ENCODE measurements at places on chromosomes 2 and 18.

- DNase-seq: no peak
Observed at GRCh38 chr2:232431705-232432590, 24.0 kb upstream of the ALPI start.

DNA sequence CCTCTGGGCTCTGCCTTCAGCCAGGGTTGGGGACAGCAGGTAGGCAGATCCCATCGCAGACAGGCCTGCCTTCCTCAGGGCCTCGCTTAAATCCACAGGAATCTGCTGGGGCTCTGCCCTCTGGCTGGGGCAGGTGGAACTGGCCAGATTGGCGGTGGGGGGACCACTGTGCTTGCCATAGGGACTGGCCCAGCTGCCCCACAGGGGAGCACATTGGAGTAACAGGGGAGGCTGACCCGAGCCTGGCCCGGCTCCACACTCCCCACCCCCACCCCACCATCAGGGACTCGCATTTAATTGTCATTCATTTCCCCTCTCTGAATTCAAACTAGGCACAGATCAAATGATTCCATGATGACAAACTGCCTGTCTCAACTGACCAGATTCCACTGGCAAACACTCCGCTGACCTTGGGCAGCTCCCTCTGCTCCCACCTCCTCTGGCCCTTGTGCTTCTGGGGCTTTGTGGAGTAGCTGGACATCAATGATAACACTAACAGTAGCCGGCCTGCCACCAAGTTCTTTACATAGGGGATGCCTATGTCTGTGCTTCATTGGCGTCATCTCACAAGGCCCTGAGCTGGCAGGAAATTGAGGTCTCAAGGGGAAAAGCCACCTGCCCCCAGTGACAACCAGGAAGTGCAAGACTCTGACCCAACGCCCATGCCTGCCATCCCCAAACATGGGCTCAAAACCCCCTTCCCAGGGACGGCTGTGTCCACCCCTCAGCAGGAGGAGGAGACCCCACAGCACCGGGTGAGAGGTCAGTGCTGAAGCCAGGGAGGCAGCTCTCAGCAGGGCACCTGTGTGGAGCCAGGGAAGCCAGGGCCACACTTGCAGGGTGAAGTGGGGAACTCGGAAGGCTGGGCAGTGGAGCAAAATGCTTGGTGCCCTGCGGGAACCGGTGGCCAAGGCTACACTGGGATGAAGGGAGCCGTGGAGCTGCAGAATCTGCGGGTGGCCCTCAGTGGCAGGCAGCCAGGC lies 2.1 kb upstream of the B3GNT7 start:
- DNase-seq: peak; percentile 32

DNA sequence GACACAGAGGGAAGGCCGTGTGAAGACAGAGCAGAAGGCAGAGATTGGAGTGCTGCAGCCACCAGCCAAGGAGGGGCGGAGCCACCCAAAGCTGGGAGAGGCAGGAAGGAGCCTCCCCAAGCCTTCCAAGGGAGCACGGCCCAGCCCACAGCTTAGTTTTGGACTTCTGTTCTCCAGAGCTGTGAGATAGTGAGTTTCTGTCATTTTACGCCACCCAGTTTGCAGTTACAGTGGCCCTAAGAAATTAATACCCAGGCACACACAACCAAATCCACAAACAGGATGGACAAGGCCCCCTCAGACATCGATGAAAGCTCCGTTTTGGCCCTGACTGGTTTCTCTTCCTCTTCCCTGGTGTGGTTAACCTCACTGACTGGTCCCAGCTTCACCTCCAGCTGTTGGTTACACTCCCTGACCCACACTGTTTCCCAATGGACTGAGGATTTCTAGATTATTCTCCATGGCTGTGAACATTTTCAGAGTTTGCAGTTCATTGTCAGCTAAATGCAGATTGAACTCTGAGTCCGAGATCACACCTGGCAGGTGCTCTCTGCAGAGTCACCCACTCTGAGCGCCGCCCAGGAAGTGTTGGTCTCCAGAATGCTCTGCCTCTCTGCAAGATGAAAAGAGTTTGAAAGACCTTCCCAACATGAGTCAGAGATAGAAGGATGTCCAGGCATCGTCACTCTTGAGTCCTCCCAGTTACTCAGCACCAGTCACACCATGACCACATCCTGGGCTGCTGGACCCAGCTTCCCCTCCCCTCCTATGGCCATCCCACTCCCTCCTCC lies 100.2 kb downstream of the TWIST2 start:
- no peak for DNase-seq

DNA sequence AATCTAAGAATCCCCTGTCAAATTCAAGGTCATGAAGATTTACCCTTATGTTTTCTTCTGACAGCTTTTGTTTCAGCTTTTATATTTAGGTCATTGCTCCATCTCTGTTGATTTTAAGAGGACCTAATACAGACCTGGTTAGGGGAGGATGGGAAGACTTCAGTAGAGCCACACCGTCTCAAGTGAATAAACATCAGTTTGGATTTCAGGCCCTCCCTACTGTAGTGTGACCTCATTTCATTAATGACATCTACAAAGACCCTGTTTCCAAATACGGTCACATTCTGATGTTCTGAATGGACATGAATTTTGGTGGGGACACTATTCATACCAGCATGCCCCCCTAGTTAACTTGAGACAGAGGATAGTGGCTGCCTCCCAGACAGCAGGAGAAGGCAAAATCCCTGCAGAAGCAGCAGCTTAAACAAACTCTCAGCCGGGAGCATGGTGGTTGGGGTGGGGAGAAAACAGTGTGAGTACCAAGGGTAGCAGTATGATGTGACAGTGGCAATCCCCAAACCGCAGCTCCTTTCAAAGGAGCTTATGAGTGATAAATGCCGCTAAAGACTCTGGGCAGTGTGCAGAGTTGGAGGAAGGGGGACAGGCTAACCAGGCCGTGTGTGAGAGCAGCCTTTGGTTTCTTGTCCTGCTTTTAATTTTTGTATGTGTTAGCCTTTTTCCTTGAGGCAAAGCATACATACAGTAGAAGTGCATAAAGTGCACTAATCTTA lies 65.9 kb upstream of the TNP1 start:
- no peak for DNase-seq

GRCh38 chr2:209875270-209875669 lies 103.6 kb downstream of the UNC80 start:
- DNase-seq: no peak

GRCh38 chr2:112710956-112711750 lies 9.7 kb upstream of the NT5DC4 start:
- DNase-seq: no peak

GRCh38 chr2:52077159-52077558 lies 1045.2 kb upstream of the NRXN1 start:
- DNase-seq: no peak

DNA sequence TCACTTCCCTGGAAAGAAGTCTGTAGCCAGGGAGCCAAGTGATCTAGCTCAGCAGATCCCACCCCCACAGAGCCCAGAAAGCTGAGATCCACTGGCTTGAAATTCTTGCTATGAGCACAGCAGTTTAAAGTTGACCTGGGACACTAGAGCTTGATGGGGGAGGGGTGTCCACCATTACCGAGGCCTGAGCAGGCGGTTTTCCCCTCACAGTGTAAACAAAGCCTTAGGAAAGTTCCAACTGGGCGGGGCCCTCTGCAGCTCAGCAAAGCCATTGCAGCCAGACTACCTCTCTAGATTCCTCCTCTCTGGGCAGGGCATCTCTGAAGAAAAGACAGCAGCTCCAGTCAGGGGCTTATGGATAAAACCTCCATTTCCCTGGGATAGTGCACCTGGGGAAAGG lies 887.2 kb upstream of the LRATD1 start:
- no peak for DNase-seq

GRCh38 chr2:88683160-88684021 lies 8.1 kb upstream of the RPIA start:
- no peak for DNase-seq

DNA sequence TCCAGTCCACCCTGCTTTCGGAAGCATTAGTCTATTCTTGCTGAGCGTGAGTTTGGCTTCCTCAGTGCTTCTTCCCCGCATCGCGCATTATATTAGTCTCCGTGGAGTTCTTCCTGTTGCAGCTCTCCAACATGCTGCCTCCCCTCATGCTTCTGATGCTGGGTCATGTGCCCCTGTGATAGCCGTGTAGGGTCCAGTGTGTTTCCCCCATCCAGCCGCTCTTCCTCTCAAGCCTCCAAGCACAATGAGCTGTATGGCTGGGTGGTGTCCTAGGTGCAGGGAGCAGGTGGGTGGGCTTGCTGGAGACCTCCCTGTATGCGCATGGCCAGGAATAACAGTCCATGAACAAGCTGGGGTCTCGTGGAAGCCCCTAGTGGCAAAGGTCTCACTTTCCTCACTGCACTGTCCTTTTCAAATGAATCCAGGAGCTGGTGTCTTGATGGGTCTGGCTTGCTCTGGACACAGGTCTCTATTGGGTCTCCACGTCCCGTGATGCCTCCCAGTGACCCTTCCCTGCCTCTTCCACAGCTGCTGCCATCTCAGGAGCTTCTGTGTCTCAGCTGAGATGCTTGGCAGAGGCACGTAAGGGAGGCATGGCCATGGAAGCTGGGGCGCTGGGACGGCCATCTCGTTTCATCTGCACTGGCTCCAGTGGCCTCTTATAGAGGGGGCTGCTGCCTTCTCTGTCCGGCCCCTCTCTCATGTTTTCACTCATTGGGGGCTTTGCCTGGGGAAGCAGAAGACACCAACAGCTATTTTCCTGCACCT lies 54.8 kb upstream of the HDAC4 start:
- no peak for DNase-seq

DNA sequence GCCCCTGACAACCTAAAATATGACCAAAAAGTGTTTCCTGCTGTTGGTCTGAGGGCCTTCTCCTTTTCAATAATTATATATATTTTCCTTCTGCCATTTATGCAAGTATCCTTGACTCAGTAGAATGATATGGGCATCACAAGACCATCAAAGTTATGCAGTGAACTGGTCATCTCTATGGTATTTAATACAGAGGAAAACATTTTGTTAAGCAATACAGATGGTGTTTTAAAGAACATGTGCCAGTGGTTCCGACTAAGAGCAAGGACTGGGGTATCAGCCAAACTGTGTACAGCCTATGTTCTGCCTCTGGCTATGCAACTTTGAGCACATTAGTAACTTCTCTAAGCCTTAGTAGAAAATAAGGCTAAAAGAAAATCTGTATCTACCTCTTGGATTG lies 179.0 kb downstream of the TRABD2A start:
- no peak for DNase-seq

GRCh38 chr2:20172273-20173055 lies 52.5 kb downstream of the SDC1 start:
- no peak for DNase-seq

DNA sequence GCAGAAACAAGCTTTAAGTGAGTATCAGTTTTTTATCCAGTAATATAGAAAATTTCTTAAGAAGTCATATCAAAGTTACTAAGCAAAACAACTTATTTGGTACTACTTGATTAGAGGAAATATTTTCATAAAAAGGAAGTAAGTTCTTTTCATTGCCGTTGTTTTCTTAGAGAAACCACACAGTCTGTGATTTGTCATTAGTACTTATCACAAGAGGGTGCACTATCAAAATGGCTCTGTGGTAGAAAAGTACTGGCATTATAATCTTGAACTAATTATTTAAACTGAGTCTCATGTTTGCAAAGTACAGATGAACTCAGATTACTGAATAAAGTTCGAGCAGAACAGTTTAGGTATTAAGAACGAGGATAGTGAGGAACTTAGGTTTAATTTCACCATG lies 93.4 kb downstream of the IKZF2 start:
- no peak for DNase-seq

DNA sequence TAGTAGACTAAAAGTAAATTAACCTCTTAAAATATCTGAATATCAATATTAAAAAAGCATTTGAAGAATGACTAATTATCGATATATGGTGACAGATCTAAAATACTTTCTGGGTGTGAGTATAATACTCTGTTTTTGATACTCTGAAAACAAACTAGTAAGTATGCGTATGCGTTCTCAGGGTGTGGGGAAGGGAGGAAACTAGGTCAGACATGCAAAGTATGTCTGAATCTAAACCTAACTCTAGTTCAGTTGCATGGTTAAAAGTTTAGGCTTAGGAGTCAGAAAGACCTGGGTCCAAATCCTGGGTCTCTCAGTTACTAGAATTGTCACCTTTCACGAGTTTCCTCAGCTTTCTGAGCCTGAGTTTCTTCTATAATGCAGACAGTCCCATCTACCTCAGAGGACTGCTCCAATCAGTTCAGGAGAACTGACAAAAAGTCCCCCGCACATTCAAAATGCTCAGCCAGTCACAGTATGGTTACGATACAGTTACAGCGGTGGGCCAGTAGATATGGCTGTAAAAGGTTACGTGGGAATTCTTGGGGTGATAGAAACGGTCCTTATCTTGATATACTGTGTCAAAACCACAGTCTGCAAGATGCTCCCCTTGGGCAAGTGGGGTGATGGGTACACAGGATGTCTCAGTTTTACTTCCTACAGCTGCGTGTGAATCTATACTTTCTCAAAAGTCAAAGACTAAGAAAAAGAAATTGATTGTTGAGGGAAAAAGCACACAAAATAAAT lies 29.2 kb downstream of the UNC50 start:
- peak; percentile 12 for DNase-seq

- no peak for DNase-seq
Observed at GRCh38 chr2:231168460-231169139, 29.8 kb upstream of the ARMC9 start.

GRCh38 chr2:160144280-160144990 lies 55.6 kb downstream of the ITGB6 start:
- DNase-seq: no peak

DNA sequence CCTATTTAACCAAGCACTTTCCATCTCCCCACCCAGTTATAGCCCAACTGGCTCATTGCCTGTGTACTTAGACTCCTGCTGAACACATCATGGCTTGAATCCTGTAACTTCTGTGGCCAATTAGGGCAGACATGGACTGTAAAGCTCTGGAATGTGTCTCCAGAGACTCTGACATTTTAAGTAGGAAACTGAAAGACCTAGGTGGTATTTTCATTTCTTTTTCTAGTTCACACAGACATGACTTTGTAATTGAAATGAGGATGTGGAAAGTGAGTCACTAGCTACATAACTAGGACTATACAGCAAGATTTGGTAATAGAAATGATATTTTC lies 12.2 kb downstream of the DOK1 start:
- no peak for DNase-seq

DNA sequence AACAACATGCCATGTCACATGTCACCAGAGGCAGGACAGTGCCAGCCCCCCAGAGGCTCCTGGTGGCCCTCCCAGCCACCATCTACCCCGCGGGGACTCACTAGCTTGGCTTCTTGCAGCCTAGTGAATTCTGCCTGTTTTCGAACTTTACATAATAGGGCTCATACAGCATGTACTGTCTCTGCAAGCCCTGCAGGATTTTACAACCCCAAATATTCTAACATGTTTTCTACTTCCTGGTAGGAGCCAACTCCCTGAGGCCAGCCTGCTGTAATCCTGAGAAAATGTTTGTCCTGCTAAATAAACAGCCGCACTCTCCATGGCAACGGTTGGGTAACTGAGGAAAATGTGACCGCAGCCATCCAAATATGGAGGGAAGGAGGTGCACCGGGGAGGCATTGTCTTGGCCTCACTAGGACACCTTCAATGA lies 2.7 kb downstream of the PER2 start:
- no peak for DNase-seq

GRCh38 chr2:26522325-26522724 lies 44.4 kb upstream of the OTOF start:
- DNase-seq: no peak

GRCh38 chr2:239884875-239885274 lies 140.3 kb downstream of the NDUFA10 start:
- no peak for DNase-seq
